ENCODE measurements at places on chromosomes 1 and 21.

DNA sequence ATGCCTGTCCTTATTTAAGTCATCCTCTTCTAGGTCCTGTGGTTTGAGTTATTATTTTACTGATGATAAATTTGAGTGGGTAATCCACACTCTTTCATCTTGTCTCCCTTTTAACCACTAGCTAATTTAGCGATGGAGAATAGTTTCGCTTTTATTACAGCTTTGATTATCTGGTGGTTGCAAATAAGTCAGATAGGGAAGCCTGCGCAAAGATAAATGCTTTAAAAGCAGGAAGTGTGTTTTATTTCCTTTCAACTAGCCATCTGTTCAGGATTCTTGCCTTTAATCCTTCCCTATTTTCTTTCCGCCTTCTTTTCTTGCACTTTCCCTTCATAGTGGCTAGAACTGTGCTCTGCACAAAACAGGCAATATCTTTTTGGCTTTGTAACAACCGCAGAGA lies 129.0 kb downstream of the TGFB2 start:
- DNase-seq = no peak

- DNase-seq = no peak
Observed at GRCh38 chr1:181251001-181251712, 162.7 kb downstream of the IER5 start.

DNA sequence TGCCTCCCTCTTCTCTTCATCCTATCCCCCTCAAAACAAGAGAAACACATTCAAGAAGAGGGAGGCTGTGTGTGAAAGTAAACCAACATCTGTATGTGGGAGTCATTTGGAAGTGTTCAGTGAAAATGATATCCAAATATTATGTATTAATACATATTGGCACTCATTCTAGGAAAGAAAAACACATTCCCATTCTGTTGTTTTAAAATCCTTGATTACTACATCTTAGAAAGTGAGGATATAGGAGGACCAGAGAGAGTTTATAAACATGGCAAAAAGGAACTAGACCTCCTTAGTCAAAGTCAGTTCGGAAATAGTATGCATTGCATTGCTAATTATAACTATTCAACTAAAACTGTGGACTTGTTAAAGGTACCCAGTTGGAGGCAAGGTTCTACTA lies 786.6 kb downstream of the ADGRL2 start:
- no peak for DNase-seq

GRCh38 chr1:167288390-167289074 lies 67.8 kb downstream of the POU2F1 start:
- no peak for DNase-seq

GRCh38 chr1:9410737-9411297 lies 118.1 kb downstream of the SPSB1 start:
- DNase-seq = no peak

GRCh38 chr1:109784551-109785252 lies 21.0 kb upstream of the EPS8L3 start:
- no peak for DNase-seq
